Activated CD4-positive, alpha-beta memory T cell treated with anti-CD3 and anti-CD28 coated beads, Interleukin-2, amount 10 ng/mL, durations not matched to agents 7 days and 5 days (primary cell): ENCODE measurements at places on chromosomes 3 and 15.

- no peak for DNase-seq
Observed at GRCh38 chr3:162435750-162436149, 939.1 kb downstream of the OTOL1 start.

GRCh38 chr3:101758224-101758623, 20.8 kb upstream of the NXPE3 start:
- DNase-seq: no peak

DNA sequence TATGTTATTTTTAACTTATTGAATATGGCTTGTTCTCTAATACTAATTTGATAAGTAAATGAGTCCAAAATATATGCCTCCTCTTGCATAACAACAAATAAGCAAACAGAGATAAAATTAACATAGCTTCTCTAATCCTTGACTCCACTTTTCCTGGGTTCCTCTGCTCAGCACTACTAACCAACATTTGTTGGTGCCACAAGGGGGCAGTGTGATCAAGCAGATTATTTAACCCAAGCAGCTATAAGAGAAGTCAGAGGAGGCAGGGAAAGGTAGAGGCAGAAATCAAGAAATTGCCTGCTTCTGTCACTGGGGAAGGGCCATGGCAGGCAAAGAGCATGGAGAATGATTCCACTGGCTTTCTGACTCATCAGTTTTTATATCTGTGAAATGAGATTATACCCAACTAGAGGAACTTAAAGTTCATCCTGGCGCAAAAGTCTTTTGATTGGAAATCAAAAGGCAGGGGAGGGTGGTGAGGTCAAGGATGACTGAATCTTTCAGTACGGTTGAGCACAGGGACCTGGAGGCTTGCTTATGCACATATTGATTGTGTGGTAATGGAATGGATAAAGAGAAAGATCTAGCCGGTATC, 152.2 kb downstream of the IGSF11 start:
- DNase-seq: peak; percentile 70

- no peak for DNase-seq
Observed at GRCh38 chr3:168989396-168989795, 674.1 kb downstream of the MECOM start.

DNA sequence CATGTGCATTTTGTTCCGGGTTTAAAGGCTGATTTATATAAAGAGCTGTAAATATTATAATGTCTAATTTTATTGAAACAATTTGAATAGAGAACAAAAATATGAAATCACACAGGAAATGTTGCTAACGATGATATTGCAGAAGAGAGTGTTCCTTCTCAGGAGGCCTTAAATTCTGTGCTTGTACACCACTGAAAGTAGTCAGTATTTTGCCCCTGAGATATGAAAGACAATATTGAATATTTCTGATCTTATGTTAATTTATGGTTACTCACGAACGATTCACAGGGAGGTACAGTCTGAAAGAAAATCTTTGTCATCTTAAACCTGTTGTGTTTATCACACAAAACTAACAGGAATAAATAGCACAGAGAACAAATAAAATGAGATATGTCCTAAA, 213.2 kb upstream of the PLSCR5 start:
- no peak for DNase-seq

DNA sequence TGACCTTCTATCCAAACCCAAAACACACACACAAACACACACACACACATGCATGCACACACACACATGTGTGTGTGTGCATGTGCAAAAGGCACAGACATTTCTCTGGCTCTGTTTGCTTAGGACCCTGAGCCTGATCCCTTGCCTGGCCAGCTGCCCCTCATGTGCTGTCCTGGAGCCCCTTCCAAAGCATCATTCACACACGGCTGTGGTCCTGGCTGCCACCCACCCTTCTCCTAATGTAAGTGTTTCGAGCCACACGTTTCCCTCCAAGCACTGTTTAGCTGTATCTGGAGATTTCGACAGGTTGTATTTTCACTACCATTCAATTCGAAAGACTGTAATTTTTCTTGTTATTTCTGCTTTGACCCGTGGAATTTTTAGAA, 45.8 kb upstream of the KLF13 start:
- no peak for DNase-seq

DNA sequence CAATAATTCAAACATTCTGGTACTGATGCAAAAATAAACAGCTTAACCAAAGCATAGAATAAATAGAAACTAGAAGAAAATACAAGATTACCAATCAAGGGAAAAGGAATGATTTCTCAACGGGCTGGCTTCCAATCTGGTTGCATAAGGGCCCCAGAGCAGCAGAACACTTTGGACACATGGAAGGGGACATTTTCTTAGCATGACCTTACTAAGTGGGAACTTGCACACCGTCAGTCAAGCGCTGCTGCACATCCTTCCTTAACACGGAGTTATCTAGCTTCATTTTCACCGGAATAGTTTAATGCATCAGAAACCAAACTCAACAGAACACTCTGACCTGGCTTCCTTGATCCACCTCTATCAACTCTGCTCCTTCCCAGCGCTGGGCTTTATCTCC, 388.5 kb downstream of the VPS13C start:
- DNase-seq: no peak

- DNase-seq: no peak
Observed at GRCh38 chr3:172524611-172525010, 1.4 kb upstream of the TNFSF10 start.

DNA sequence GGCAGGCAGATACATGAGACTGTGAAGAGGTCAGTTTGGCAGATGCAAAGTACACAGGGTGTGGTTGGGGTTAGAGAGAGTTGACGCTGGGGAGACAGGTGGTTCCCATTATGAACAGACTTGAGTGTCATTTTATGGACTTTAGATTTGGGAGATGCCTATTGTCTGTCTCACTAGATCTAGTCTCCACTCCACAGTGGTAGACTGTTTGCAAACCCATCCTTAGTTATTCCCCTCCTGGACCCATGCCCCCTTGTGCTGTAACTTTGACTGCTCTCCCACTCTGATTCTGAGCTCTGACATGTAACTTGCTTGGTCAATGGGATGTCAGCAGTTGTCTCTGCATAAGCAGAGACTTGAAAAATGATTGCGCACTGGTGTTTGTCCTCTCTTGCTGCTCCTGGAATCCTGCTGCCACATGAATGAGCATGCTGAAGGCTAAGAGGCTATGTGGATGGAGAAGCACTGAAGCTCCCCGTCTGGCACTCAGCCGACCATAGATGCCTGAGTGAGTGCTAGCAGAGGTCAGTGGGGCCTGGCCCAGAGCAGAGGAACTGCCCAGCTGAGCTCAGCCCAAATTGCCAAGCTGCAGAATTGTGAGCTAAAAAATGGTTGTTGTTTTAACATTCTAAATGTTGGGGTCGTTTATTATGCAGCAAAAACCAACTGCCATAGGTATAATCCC, 88.2 kb downstream of the FAM43A start:
- DNase-seq: no peak
